ENCODE measurements at places on chromosomes 5 and 9.

GRCh38 chr5:178238711-178239592, 6.3 kb upstream of the PHYKPL start:
- DNase-seq: no peak

DNA sequence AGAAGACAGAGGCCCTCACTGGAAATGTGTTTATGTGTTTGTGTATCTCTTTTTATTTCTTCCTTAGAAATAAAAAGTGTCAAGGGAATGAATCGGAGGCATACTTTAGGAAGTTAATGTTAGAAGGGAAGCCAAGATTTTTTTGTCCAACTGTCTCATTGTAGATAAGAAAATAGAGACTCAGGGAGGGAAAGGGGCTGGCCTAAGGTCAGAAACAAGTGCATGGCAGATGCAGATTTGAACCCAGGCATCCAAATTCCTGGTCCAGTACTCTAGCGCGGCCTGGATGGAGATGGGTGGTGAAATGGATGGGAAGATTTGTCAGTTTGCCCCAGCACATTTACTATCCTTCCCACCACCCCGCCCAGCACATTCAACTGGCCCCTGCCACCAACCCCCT, 19.8 kb upstream of the TNIP1 start:
- no peak for DNase-seq

DNA sequence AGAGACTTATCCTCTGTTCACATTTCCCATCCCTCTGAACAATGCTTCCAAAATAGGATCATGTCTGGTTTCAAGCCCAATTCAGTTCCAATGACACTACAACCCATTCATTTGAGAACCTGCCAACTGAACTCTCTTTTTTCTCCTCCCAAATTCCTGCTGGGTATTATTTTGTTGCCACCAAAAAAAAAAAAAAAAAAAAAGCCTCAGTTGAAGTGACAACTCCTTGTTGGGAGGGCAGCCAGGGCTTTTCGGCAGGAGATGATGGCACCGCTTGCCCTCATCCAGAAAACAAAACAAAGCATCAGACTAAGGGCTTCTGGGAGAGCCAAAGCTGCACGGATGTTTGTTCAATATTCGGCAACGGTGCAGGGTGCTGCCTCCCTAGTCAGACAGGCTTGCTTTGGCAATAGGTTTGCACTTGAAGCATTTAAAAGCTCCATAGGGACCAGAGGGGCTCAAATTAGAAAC, 30.6 kb upstream of the TRIM32 start:
- DNase-seq: no peak

GRCh38 chr5:179258001-179258921, 87.0 kb downstream of the ADAMTS2 start:
- DNase-seq: peak; percentile 5

GRCh38 chr5:80703747-80704146, 49.0 kb upstream of the DHFR start:
- no peak for DNase-seq

DNA sequence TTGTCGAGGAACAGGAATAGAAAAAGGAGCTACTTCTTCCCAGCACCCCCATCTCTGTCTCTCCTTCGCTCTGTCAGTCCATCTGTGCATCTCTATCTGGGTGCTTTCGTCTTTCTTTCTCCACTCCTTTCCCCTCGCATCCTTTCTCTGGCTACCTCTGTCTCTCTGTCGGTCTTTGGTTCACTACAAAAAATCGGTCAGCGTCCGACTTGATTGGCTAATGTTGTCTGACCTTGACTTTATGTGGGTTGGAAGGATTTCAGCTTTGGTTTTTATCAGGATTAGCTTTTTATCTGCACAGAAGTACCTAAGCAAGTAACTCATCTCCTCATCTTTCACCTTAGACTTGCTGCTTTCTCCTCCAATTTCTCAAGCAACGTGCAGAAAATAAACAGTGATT, 575.2 kb upstream of the ZNF462 start:
- DNase-seq: no peak

GRCh38 chr9:102867488-102867887, 127.6 kb upstream of the CYLC2 start:
- no peak for DNase-seq

- DNase-seq: no peak
Observed at GRCh38 chr9:101495810-101496209, 37.8 kb upstream of the RNF20 start.

DNA sequence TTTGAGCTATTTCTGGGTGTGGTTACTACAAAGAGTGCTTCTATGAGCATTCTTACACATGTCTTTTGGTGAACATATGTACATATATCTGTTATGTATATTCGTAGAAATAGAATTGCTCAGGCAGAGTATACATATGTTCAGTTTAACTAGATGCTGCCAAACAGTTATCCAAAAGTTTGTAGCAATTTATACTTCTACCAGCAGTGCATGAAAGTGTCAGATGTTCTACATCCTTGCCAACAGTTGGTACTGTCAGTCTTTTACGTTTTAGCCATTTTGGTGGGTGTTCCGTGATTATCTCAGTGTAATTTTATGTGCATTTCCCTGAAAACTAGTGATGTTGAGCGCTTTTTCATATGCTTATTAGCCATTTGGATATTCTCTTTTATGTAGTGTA, 35.9 kb upstream of the DMRT2 start:
- no peak for DNase-seq

DNA sequence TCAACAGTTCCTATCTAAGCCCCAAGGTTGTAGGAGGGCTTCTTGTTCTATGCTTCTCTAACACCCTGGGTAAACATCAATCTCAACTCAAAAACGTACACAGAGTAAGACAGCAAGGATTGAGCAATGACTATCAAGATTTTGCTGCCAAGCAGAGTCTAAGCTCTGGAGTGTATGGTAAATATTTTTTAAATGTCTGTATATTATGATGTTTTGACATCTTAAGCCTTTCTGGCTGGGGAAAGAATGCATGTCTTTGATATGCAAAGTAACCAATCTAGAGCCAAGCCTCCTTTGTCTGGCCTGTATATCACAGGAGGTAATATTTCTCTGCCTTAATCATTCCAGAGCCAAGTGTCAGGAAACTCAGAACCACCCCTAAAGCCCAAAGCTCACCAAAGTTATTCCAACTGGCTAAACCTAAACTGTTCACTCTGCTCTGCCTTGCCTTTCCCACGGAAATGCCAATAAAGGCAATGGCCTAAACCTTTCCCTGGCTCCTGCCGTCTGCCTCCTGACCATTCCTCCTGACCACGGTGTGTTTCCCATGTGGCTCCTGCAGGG, 45.2 kb downstream of the YIPF5 start:
- DNase-seq: no peak

DNA sequence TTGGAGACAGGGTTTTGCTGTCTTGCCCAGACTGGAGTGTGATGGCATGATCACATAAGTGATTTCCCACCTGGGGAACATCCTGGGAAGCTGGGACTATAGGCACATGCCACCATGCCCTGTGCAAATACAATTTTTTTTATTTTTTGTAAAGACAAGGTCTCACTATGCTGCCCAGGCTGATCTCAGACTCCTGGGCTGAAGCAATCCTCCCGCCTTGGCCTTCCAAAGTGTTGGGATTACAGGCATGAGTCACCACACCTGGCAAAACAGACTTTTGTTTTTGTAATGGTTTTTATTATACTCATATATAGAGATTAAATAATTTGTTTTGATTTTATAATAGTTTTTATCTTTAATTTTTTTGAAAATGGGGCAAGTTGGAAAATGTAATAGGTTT, 14.7 kb downstream of the DNAJC25 start:
- DNase-seq: no peak

DNA sequence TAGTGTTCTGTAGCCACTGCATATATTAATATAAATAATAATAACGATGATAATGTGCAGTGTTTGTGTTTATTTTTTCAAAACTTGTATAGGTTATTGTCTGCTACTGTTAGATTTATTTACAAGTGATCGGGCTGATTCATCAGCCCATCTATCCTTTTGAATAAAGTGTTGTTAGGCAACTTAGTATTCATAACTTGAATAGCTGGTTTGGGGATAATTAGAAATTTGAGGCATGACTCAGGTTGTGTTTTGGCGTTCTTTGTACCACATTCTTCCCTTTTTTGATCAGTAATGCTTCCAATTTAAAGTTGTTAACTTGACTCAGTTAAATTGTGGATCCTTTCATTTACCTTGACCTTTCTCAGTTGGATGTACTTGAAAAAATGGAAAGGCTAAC, 69.7 kb downstream of the FOCAD start:
- no peak for DNase-seq

GRCh38 chr9:93496285-93496684, 42.9 kb upstream of the FAM120AOS start:
- DNase-seq: no peak

GRCh38 chr9:130042406-130042884, 544 bp downstream of the FNBP1 start:
- DNase-seq: peak; percentile 50

DNA sequence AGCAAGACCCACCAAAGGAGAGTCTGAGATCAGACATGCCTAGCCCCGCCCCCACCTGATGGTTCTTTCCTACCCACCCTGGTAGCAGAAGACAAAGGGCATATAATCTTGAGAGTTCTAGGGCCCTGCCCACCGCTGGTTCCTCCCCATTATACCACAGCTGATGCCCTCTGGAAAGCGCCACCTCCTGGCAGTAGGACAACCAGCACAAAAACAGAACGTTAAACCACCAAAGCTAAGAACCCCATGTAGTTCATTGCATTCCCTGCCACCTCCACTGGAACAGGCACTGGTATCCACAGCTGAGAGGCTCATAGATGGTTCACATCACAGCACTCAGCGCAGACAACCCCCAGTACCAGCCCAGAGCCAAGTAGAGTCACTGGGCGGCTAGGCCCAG, 81.2 kb upstream of the TRPC7 start:
- DNase-seq: no peak

GRCh38 chr5:133944263-133945185, 23.9 kb downstream of the C5orf15 start:
- DNase-seq: no peak

DNA sequence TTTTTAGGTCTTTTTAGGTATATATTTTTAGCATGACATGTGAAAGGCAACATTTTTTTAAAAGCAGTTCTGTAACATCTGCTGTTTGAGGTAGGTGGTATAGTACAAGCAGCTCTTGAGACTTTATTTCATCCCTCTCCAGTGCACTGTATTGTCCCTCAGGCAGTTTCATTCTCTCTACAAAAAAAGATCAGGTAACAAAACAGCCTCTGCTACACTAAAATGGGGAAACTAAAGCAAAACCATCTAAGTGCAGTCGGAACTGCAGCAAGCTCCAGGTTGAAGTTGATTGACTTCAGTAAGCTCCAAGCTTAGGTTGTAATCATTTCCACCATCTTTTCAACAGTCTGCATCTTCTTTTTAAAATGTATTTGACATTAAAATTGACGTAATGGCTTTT, 195.6 kb downstream of the DEPDC1B start:
- DNase-seq: no peak

DNA sequence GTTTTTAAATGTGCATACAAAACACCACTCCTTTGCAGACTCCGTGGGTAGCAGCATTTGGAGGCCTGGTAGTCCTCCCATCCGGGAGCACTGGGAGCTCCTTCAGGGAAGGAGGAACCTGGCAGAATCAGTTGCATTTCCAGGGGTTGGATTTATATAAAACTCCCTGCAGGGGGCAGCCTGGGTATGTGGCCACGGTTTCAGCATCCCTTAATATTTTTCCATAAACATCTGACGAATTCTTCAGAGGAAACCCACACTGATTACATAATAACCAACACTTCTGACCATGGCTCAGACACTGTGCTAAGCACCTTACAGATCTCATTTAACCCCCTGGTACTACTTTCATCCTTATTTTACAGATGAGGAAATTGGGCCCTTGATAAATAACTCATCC, 6.1 kb upstream of the AFAP1L1 start:
- DNase-seq: no peak

DNA sequence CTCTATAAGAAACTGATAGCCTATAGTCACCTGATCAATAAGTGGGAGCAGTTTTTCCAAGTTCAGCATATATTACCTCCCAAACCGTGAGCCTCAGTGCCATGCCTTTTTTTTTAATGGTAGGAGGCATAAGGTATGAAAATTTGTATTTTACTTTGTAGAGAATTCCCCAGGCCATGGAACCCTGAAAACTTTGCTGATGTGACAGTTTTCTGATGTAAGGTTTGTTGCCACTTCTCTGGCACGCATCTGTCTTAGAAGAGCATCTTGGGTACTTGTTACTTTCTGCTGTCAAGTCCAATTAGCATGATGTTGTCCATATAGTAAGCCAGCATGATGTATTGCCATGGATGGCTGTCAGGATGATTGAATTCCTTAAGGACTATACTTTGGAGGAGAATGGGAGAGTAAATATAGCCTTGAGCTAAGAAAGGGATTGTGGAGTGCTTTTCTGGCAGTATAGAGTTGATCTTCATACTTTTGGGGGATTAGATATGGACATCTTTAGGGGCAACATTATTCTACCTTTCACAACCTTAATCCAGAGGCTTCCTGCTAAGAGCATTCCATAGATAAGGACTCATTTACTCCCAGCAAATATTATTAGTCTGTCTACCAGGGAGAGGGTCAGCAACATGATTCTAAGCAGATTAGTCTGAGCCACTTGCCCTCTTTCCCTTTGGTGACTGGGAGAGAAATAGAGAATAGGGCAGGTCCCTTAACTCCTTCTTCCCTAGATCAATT, 389.6 kb downstream of the YTHDC2 start:
- DNase-seq: no peak

GRCh38 chr5:180315762-180316212, 23.9 kb upstream of the MAPK9 start:
- peak; percentile 67 for DNase-seq

- no peak for DNase-seq
Observed at GRCh38 chr9:31135567-31135966, 1248.9 kb upstream of the ACO1 start.

GRCh38 chr9:125568621-125569020, 138.4 kb downstream of the MAPKAP1 start:
- DNase-seq: no peak

DNA sequence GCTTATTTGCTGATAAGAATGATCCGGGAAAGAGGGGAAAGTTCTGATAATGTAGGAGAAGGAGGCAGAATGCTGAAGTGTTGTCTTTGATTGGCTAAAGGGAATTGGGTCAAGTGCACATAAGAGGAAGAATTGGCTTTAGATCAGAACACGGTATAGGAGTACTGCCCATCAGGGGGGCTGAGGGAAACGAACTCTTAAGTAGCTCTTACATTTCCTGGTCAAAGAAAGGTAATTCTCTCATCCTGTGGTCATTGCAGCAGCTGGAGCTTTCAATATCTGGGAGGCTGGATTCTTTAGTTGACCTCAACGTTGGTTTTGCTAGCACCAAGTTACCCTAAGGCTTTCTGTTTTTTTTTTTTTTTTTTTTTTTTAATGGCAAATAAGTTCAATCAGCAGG, 178.7 kb upstream of the NR3C1 start:
- DNase-seq: no peak

All from activated B cell treated with CpG ODN at 0.5 μM for 24 hours (primary cell).